ENCODE measurements at places on chromosomes 5 and 9. TPM values are rescaled to one million over a fixed set of nuclear protein-coding genes. Genes with fewer than 3 reads are reported as not detected.

Gene FBP2
- 0.47 TPM for polyA plus RNA-seq

Gene PCDHA13
- polyA plus RNA-seq: 0.27 TPM

Gene OTP
- not detected for polyA plus RNA-seq

Gene HMCN2
- polyA plus RNA-seq: 5.3 TPM

Gene ARHGEF28
- polyA plus RNA-seq: 20.3 TPM

Gene ECM2
- 0.76 TPM for polyA plus RNA-seq

Gene BTNL9
- polyA plus RNA-seq: 57.0 TPM
